ENCODE measurements at places on chromosomes 5 and 9. TPM values are rescaled to one million over a fixed set of nuclear protein-coding genes. Genes with fewer than 3 reads are reported as not detected.

DNA sequence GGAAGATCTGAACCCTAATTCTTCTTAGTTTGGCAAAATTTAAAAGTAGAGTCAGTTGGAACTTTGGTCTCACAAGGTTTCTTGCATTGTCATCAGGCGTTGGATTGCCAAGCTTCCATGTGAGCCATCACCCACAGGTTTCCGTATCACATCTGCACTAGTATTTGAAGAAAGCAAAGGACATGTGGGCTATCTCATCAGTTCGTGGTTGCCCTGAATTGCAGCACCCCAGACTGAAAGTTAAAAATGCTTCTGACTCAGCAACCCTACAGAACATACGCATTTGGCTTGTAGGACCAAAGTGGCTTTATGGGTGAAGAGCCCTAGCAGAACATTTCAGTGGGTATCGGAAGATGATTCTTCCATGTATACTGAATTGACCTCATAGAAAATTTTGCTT lies 358.0 kb downstream of the ENC1 start:
- no peak for DNase-seq

DNA sequence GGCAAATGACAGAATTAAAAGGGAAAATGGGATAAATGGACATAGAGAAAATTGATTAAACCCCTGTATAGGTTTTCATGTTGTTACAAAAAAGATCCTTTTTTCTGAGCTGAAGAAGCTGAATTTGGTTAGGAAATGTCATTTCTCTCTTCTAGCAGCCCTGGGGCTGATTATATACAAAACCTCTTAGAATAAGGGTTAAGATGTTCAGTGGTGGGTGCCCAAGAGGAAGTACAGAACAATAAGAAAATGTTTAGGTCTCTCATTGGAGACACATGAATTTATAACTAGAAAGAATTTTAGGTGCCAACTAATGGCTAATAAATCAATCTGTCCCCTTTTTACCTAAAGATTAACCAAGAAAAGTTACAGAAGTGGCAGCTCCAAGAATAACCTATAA lies 14.2 kb downstream of the ABHD17B start:
- no peak for DNase-seq

DNA sequence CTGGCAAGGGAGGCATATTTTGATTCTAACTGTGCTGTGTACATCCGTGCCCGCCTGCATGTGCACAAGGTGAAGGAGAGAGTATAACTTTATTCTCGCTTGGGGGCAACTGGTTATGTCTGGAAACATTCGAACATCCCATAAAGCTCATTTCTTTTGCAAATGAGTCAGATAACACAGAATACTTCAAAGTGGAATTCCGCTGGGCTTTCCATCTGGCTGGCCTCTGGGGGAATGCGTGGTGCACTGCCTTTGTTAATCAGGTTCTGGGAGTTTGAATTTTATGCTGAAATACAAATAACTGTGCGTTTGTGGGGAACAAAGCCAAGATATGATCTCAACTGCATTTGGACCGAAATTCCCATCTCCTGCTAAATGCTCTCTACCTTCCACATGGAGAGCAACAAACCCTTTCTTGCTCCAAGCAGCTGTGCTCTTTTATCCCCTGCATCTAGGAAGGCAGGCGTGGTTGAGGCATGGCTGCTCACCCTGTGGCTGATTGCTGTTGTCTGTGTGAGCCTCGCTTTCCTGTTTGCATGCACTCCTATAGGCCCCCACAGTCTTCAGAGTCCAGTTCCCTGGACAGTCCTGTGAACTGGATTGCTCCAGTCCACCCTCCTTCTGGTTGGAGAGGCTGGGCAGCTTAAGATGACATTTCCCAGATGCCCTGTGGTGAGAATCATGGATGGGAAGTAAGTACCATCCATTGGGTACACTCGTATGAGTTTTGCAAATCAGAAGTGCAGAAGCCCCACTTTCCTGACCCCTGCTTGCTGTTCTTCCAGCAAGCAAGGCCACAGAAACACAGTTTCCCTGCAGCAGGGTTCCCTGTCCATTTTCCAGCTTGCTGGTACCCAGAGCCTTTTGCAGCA lies 82.9 kb upstream of the ALDH1B1 start:
- no peak for DNase-seq

DNA sequence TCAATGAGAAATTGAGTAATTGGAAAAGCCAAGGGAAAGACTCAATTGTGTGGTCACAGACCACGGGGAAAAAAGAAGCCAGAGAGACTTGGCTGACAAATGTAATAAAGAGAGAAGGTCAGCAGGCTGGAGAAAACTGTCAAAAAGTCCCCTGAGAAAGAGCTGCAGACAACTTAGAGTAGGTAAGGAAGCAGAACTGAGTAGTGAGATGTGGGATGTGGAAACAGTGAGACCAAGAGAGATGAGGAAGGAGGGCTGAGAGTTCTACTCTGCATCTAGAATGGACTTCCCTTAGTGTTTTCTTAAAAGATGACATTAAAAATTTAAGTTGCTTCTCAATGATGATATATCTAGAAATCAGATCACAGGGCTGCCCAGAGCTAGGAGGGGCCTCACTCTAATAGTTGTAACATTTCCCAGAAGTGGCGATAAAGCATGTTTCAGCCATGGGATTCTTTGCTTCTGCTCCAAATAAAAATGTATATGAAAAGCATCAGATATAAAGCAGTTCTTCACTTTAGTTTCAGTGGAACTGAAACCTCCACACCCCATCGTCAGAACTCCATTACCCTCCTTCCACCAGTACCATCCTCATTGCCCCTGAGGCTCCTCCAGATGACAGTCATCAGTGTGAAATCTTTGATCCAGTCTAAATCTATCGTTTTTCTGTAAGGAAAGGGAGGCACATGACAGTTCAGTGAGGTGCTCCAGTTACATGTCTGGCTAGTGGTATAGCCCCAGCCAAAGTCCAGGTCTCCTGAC lies 80.6 kb downstream of the SPEF2 start:
- no peak for DNase-seq

- DNase-seq = no peak
These were observed 3.6 kb downstream of the TMEM252 start for GRCh38 chr9:68536876-68537615.

WNT8A gene
- total RNA-seq = not detected

GTF3C4 gene
- 37.5 TPM for total RNA-seq

HTR4 gene
- total RNA-seq = not detected

SLIT3 gene
- total RNA-seq = 2.0 TPM

ADAMTS6 gene
- total RNA-seq = 6.0 TPM

SLC9A3 gene
- total RNA-seq = 2.5 TPM

FYB1 gene
- 0.05 TPM for total RNA-seq
